NCI-H226 (cell line): ENCODE measurements at places on chromosomes 3 and 15.
A peak's percentile ranks its signal among the peaks of the same experiment; 100 is the strongest.

- no peak for DNase-seq
Observed at GRCh38 chr15:52709187-52709981, 30.2 kb upstream of the ATOSA start.

- peak; percentile 20 for DNase-seq
Observed at GRCh38 chr15:28975766-28976179, 90.0 kb downstream of the APBA2 start.

- DNase-seq = peak; percentile 18
Observed at GRCh38 chr3:33364531-33365128, 75.6 kb downstream of the UBP1 start.

GRCh38 chr3:138850151-138850550 is 15.4 kb upstream of the PIK3CB start:
- no peak for DNase-seq

DNA sequence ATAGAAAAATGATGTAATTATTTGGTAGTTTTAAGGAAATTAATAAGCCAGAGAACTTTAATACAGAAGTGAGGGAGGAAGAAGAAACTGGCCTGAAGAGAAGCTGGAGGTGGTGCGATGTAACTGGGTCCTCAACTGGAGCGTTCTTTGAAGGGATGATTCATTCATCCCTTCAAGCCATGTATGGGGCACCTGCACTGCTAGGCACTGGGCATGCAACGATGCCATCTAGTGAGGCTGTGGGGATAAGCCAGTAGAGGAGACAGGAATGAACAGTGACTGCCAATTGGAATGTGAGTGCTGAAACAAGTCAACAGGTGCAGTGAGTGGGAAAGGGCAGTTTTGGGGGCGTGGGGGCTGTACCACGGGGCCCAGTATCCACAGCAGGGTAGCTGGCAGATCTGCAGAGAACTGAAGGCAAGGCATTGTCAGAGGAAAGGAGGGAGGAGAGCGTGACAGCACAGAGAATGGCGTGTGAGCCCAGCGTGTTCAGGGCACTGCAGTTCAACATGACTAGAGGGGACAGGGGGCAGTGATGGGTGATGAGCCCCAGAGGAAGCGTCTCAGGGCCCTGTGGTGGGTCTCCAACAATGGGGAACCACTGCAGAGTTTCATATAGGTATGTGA is 3.8 kb upstream of the KIF23 start:
- DNase-seq = peak; percentile 83

- no peak for DNase-seq
Observed at GRCh38 chr15:82877825-82878224, 68.4 kb downstream of the WHAMM start.

DNA sequence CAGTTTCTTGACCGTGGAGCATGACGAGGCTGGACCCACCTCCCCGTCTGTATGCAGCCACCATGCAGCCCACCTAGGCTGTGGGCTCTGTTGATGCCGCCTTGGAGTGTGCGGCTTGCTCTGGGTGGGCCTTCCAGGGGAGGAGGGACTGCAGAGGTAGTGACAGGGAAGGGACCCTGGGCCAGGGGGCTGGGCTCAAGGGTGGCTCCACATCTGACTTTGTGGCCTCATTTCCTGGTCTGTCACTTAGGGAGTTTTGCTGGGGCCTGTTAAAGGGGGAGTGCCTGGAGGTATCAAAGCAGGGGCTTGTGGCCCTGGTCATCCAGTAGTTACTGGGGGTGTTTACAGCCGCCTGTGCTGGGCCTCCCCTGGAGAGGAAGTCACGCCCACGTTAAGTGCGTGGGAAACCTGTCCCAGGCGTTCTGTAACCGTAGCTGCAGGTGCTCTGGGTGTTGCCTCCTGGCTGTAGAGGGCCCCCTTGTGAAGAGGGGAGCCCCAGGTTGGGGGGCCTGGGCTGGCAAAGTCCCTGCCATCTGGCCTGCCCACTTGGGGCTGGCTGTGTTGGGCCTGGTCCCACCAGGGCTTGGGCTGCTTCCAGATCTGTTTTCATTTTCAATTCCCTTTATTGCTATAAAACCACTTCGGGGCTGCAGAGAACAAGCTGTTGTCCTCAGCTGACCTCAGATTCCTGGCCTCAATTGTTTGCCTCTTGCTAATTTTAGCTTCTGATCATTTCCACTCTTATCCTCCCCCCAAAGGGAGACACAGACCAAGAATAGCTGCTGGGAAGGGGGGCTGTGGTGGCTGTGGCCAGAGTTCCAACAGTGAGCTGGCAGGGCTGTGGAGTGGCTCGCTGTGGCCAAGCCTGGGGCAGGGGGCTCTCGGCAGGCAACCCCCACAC is 26.5 kb downstream of the KLF13 start:
- DNase-seq = no peak

DNA sequence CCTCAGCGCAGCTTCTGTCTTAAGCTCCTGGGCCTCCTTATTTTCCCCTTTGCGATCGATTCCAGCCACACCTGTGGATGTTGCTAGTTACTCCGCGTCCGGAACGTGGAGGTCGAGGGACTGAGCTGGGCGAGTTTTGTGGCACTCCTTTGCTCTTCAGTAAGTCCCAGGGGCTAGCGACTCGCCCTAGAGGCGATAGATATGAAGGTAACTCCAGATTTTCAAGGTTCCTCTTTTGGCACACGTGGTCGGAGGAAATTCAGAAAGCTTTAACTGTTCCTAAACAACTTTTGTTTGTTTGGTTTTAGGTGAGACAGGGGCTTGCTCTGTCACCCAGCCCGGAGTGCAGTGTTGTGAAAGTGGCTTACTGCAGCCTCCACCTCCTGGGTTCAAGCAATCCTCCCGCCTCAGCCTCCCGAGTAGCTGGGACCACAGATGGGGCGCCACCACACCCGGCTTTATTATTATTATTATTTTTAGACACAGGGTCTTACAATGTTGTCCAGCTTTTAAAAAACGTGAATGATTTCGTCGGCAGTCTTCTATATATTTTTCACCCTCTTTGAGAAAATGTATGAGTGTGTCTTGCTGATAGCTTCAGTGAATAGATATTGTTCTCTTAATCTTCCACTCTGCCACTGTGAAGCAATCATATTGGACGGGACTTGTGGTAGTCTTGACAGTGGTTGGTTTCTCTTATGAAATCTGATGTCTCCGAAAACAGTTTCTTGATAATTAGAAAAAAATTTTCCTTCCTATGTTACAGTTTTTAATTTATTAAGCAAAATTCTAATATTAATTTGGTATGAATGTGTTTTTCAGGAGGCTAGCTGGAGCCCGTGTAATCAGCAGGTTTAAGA is 785 bp downstream of the MFSD1 start:
- no peak for DNase-seq

GRCh38 chr3:2595486-2595885 is 496.8 kb downstream of the CNTN4 start:
- DNase-seq = no peak

GRCh38 chr3:133058243-133058642 is 20.1 kb downstream of the TMEM108 start:
- DNase-seq = no peak

GRCh38 chr3:190048932-190049441 is 71.7 kb downstream of the P3H2 start:
- peak; percentile 70 for DNase-seq

- DNase-seq = no peak
Observed at GRCh38 chr3:23798876-23799275, 6.9 kb upstream of the UBE2E1 start.

DNA sequence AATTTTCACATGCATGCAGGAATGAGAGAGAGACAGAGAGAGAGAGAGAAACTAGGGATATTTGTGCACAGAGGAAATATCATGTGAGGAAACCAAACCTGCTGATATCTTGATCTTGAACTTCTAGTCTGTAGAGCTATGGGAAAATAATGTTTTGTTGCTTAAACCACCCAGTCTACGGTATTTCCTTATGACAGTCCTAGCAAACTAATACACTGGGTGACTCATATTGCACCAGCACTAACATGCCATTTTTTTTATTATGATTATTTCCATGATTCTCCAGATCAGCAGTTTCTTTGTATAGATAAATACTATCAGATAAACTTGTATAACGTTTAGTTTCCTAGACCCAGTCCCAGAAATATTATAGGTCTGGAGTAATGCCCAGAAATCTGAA is 1259.0 kb downstream of the ZPLD1 start:
- no peak for DNase-seq

DNA sequence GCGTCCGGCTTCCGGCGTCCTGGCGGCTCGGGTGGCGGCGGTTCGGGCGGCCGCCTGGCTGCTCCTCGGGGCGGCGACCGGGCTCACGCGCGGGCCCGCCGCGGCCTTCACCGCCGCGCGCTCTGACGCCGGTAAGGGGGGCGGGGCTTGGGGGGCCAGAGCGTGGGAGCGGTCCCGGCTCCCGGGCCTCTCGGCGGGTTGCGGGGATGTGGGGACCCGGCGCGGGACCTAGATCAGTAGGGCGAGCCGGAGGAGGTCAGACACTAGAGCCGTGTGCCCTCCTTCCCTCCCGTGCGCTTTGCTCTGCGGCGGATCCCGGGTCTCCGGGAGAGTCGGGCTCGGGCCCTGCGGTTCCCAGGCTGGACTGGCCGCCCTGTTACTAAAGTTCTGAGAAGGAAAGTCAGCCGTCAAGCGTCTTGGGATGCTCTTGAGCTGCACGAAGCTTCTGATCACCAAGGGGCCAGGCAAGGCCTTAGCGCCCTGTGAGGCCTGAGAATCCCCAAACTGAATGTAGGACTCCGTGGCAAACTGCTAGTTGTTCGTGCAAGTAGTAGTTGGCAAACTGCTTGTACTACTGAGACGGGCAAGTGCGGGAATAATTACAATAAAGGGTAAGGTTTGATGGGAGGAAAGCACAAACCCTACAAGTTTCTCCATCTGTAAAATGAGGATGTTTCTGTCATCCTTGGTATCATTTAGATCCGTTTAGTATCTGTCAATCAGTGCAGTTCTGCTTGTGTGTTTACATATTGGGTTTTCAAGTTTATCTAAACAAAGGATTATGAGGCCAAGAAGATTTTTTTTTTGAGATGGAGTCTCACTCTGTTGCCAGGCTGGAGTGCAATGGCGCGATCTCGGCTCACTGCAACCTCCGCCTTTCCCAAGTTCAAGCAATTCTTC is 587 bp downstream of the PIGX start:
- DNase-seq = no peak

DNA sequence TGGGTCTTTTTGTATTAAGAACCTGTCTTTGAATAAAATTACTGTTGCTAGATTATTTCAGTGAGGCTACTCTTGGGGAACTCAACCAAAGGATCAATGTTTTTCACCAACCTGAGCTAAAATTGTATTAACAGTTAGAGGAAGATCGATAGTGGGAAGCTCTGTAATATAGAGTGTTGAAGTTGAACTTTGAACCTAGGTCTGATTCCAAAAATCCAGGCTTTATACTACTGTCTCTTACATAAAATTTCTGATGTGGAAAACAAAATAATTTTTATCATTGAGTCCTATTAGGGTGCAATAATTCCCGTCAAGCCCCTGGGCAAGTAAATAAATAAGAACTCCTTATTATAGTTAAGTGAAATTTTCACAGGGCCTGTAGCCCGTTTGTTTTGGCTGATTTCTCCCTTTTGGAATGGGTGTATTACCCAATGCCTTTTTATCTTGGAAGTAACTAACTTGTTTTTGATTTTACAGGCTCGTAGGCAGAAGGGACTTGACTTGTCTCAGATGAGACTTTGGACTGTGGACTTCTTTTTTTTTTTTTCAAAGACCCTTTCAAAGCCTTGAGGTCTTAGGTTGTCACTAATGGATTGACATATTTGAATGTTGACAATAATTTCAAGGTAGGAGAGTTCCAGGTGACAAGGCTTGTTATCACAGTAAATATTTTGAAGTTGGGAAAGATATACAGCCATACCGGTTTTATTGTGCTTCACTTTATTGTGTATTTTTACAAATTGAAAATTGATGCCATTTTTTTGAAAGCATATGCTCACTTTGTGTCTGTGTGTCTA is 276.1 kb downstream of the NFKBIZ start:
- no peak for DNase-seq

GRCh38 chr3:71033681-71034220 is 549.8 kb downstream of the FOXP1 start:
- DNase-seq = no peak

- DNase-seq = peak; percentile 39
Observed at GRCh38 chr3:56133423-56133822, 334.8 kb downstream of the ERC2 start.

DNA sequence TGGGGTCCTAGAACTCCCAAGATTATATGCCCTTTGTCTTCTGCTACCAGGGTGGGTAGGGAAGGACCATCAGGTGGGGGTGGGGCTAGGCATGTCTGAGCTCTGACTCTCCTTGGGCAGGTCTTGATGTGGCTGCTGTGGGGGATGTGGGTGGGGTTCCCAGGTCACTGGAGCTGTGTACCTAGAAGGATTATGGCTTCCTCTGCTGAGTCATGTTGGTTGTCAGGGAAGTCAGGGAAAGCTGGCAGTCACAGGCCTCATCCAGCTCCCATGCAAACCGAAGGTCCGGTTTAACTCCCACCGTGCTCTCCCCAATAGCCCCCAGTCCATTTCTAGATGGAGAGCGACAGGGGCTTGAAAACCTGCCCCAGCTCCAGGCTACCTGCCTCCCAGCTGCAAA is 35.2 kb downstream of the EID1 start:
- no peak for DNase-seq
